Muscle of leg (tissue), 16 donors: ENCODE measurements at places on chromosomes 12 and 14.

DNA sequence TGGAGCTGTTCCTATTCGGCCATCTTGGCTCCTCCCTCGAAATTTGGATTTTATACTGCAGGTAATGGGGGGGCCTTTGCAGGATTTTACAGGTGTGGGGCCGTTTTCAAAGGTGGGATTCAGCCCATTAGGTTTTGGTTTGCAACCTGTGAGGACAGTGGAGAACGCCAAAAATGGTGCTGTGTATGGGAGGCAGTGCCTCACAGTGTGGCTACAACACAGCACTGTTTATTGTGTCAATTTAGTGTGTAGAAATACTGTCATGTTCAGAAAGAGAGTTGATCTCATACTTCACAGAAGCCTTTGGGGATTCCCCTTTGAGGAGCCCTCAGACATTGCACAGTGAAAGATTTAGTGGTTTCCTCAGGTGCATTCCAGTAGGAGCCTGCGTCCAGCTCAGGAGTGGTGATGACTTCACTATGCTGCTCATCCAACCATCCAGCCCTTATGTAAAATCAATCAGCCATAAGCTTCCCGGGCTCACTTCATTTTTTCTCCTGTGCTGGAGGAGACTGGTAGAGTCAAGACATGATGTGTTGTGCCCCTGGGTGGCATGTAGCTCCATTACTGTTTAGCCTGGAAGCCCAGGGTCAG, 92.7 kb upstream of the PRMT8 start:
- no peak for DNase-seq

DNA sequence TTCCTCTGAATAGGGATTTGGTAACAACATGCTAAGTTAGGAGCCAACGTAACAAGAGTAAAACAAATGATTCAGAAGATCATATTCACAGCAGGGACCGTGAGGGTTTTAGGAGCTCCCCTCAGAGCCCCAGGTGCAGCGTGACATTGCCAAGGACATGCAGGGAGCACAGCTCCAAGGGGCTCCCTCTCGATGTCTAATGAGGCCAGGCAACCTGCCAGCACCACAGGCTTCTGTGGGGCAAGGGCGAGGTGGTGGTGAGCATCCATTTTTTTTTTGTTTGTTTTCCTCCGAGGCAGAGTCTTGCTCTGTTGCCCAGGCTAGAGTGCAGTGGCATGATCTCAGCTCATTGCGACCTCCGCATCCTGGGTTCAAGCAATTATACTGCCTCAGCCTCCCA, 95.1 kb upstream of the PTPRB start:
- DNase-seq = no peak

GRCh38 chr12:106048016-106048415, 90.7 kb downstream of the NUAK1 start:
- no peak for DNase-seq

DNA sequence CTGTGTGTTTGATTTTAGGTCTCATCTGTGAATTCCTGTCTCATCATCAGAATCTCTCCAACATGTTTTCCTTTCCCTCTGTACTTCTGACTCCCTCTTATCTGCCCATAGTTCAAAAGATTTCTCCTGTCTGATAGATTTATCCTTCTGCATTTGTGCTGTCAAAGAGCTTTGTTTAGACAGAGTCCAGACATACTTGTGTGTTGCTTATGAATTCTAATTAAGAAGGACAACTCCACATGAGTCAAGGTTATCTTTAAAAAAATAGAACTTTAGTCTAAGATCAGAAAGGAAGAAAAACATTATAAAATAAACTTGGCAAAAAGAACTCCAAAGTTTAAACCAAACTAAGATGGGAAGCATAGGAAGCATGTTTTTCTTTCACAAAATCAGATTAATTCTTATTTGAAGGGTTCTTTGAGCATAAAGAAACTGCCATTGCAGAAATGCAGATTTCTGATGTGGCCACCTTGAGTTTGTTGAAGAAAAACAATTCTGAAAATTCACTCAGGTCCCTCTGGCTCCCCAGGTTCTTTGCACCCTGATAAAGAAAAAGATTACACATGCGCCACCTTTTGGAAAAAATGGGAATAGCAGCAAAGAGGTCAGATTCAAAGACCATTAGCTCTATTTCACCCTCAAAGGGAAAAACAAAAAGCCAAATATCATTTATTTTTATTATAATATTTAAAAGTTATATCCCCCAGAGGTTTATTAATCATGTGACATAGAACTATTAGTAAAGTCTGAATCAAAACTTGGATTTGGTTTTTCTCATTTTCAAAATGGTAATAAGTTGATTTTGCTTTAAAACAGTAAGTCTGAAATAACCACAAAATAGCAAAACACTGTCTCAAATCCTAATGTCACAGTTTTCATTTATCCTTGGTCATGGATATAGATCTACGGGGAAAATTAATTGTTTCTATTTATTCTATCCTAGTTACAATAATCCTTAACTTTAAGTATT, 143.7 kb upstream of the DCN start:
- DNase-seq = peak; percentile 96

GRCh38 chr14:20631023-20631879, 10.2 kb downstream of the OR6S1 start:
- peak; percentile 45 for DNase-seq

DNA sequence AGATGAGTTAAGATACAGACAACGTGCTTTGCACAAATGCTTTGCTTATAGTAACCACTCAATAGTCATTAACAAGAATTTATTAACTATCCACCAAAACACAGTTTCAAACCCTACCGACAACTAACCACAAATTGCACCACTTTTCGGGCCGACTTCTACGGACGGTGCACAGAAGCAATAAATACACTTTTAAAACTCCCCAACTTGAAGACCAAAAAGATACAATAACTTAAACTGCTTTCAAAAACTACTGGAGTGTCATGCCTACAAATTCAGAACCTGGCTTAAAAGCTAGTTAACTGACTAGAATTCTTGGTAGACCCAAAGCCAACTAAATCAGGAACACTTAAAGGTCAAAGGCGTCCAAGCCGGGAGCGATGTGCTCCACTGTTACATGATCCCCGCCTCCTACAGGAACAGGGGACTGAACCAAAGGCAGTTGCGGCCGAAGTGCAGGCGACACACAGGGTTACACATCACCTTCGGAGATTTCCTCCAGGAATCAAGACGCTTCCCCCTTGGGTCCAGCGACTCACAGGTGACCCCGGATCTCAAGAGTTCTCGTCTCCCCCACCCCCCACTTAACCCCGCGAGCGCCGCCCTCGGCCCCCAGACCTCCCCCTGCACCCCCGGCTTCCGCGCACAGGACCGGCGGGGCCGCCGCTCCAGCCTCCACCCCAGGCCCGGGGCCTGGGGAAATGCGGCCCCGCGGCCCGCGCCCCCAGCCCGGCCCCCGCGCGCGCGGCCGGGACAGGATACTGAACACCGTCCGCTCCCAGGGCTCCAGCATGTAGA, 507 bp downstream of the SPTSSA start:
- DNase-seq = peak; percentile 73
